Chondrocyte (in vitro differentiated cells): ENCODE measurements at places on chromosomes 3 and 15.

GRCh38 chr3:35385271-35385670 lies 254.1 kb upstream of the ARPP21 start:
- DNase-seq, result no peak

DNA sequence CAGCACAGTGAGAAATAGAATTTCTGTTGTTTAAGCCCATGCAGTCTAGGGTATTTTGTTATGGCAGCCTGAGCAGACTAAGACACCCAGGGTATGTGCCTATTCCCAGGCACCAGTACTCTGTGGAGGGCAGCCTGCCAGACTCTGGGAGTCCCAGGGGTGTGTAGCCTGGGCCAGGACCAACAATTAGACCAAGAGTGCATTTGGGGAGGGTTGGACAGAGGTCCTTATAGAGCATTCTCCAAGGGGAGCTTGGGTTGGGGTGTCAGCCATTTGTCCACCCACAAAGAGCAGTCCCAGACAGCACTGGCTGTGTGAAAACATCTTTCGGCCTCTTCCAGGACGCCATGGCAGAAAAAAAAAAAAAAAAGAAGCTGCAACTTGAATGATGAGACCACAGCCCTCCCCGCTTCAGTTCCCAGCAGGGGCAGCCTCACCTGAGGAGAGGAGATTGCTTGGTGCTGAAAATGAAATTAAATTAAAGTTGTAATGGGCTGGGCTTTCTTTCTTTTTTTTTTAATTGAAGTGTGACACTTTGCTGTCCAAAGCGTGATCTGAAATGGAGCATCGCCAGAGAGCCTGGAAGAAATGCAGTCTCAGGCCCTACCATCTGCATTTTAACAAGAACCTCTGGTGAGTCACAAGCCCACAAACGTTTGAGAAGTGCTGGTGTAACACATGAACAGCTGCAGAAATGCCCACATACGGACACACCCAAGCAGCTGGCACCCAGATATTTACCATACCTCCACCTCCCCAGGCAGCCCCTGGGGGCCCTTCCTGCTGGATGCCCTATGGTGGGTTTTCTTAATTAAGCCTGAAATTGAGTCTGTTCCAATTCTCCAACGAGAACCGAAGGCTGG lies 21.3 kb upstream of the CAV3 start:
- DNase-seq, result no peak

GRCh38 chr3:63853106-63853505 lies 10.5 kb downstream of the THOC7 start:
- no peak for DNase-seq

GRCh38 chr3:150761831-150762661 lies 923 bp downstream of the SIAH2 start:
- DNase-seq, result no peak

GRCh38 chr3:64056606-64057180 lies 33.4 kb upstream of the PSMD6 start:
- DNase-seq, result no peak

DNA sequence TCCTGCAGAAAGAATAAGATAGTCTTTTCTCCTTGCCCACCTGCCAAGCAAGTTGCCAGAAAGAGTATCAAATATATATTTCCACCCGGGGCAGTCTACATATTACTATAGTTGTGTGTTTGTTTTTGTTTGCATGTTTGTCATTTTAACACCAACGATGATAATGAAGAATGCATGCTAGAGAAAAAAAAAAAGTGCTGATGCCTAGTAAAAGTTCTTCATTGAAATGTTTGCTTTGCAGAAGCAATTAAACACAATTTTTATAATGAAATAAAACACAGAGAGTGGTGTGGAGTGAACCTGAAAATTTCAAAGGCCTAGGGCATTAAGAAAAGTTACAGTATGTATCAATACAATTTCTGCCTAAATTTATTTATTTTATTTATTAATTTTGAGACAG lies 2.5 kb upstream of the PCLAF start:
- no peak for DNase-seq

GRCh38 chr15:49225572-49226281 lies 55.7 kb downstream of the GALK2 start:
- DNase-seq, result no peak

- no peak for DNase-seq
These were observed 243.1 kb upstream of the SETMAR start for GRCh38 chr3:4060064-4060463.

GRCh38 chr3:170338690-170339340 lies 18.7 kb upstream of the SKIL start:
- no peak for DNase-seq

DNA sequence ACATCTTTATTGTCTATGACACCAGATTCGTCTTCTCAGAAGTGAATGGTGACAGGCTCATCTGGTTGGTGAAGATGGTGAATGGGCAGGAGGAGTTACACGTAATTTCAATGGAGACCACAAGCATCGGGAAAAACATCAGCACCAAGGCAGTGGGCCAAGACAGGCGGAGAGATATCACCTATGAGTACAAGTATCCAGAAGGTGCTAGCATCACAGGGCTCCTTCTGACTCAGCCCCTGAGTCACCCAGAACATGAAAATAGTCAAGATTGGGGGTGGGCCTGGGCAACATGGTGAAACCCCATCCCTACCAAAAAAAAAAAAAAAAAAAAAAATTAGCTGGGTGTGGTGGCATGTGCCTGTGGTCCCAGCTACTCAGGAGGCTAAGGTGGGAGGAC lies 32.6 kb downstream of the TGM4 start:
- DNase-seq, result no peak

DNA sequence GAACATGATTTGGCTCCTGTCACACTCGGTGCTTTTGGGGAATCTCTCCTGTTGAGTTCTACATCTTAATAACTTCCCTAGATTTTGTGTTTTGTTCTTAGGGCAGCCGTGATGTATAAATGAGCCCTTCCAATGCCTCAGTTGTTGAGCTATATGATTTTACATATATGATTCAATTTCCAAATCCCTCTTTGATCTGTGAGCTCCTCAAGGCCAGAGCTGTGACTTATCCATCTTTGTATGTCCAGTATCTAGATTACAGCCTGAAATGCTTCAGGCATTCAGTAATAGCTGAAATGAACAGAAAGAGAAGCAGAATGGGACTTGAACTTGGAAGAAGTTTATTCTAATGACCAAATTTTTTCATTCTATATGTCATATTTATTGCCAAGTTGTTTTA lies 26.6 kb downstream of the CGGBP1 start:
- no peak for DNase-seq

GRCh38 chr3:13474776-13475303 lies 5.3 kb upstream of the HDAC11 start:
- DNase-seq, result no peak

DNA sequence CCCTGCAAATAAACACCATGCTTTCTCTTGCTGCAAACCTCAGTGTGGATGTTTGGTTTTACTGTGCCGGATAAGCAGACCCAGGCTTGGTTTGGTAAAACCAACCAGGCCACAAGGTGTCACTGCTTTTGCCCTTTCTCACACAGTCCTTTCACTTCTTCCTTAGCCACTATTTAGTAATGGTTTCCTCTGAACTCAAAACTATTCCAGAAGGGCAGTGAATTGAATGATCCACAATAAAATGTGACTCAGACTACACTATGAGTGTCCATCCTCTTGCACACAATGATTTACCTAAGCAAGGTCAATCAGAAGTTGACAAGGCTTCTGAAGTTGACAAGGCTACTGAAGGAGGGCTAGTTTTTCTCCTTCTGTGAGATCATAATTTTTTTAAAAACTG lies 552.4 kb upstream of the CCDC54 start:
- no peak for DNase-seq

GRCh38 chr15:91981821-91982800 lies 128.6 kb downstream of the SLCO3A1 start:
- no peak for DNase-seq
